Activated naive CD8-positive, alpha-beta T cell treated with anti-CD3 and anti-CD28 coated beads, Interleukin-2, amount 10 ng/mL, durations not matched to agents 7 days and 5 days (primary cell): ENCODE measurements at places on chromosomes 12 and 14. TPM values are rescaled to one million over a fixed set of nuclear protein-coding genes. Genes with fewer than 3 reads are reported as not detected.

- no peak for DNase-seq
These were observed 77.1 kb downstream of the PTPN21 start for GRCh38 chr14:88477513-88478250.

The EPYC gene
- total RNA-seq = not detected

The DDIT3 gene
- total RNA-seq = 34.4 TPM

DNA sequence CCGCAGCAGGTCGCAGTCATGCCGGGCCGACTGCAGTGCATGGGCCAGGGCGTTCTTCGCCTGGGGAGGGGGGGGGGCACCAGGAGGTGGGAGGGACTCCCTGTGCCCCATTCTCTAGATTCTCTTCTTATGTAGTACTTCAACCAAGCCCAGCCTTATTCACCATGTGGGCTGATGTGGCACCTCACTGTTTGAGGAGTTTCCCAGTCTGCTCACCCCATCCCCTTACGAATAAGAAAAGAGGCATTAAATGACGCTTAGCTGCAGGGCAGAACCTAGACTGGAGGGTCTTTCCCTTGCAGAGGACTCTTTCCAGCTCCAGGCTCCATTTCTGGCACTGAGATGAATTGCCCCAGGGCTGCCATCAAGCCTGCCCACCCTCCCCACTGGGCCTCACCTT is 12.2 kb downstream of the CMTM5 start:
- no peak for DNase-seq

The LRP1 gene
- 4.9 TPM for total RNA-seq

DNA sequence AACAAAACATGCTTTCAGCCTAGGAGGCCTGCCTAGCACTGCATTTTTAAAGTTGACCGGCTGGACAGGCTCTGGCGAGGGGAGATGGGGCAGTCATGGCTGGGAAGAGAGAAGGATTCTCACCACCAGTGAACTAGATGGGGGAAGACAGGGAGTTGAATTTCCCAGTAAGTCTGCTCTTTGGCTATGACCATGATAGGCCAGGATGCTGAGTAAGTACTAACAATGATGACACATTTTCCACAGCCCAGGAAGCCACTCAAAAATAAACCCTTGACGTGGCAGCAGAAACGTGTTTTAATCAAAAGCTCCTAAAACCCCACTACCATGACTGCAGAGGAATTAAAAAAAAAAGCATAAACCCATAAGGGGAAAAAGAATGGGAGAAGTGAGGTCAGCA is 19.0 kb downstream of the KCTD10 start:
- no peak for DNase-seq

GRCh38 chr12:40837891-40838429 is 145.7 kb downstream of the CNTN1 start:
- DNase-seq = no peak

DNA sequence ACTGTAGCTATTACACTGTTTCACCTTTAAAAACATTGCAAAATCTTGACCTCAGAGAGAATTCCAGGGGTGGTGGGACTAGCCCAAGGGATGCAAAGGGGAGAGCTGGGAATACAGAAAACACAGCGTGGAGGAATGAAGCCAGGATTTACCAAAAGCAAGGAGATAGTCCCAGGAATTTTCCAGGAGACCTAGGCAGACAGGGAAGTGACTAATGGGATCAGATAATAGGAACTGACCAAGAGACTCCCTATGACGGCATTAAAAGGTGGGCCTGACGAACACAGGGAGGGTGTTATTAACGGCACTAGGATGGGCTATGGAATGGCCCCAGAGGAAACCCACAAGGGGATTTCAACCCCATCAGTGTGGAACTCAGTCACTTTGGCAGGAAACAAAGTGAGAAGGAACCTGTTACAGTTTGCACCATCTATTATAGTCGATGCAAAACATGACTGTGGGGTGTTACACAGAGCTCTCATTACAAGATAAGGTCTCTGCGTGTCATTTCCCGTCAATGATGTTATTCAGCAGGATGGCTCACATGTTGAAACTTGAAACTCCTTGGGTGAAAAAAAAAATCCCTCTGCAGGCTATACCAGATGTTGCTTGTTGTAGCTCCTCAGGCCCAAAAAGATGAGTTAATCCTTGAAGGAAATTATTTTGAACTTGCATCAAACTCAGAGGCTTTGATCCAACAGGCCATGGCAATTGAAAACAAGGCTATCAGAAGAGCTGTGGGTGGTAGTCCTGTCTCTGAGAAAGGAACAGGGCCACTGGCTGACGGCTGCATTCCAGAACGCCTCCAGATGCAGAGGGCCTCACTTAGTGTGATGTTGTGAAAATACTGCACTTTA is 58.7 kb downstream of the DRAM1 start:
- no peak for DNase-seq

- peak; percentile 21 for DNase-seq
These were observed 12.2 kb upstream of the CALCOCO1 start for GRCh38 chr12:53739214-53740129.

DNA sequence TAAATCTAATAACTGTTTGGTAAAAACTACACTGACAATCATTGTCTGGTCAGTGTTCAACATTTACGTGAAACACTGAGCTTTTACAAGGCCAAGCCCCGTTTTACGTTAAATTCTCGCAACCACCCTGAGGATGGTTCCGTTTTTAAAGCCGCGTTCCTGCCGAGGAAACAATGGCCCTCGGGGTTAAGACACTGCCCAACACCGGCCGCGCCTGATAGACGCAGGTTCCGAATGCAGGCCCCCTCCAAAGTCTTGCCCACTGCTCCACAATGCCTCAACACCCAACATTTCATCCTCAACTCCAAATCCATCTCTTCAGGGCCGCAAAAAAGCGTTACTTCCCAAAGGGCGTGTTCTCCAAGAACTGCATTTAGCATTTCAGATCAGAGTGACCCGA is 953 bp upstream of the SNRPF start:
- no peak for DNase-seq

DNA sequence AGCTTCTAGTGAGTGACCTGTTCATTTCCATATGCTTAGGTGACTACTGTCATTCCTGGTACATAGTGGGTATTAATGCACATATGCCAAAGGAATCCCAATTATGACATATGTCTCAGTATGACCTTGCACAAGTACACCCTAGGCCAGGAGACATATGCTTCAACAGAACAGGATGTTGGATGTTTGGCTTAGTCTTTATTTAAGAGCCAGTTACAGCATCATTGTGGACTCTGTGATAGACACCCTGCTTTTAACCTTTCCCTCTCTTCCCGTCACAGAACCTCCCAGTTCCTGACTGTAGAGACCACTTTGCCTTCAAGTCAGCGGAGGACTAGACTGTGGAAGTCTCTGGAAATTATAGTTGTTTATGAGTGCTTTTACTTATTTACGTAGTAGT is 72.9 kb downstream of the DAAM1 start:
- DNase-seq = no peak

GRCh38 chr12:49491823-49492222 is 47.0 kb upstream of the KCNH3 start:
- no peak for DNase-seq

The SERPINA5 gene
- not detected for total RNA-seq

GRCh38 chr12:6540181-6540877 is 6.0 kb downstream of the GAPDH start:
- DNase-seq = peak; percentile 73

DNA sequence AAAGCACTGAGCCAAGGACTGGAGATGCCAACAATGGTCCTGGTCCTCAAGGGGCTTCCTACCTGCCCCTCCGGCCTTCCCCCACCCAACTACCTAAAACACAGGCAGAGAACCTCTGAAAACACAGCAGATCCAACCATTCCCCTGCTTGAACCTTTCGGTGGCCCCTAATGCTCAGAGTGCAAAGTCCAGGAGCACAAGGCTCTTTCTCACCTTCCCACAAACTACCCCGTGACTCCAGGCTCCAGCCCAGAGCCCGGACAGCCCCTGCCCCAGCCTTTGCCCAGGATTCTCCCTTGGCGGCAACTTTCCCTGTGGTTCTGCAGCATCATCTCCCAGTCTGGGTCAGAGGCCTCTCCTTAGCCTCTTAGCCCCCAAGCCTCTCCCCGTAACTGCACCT is 1.6 kb upstream of the CD9 start:
- no peak for DNase-seq

DNA sequence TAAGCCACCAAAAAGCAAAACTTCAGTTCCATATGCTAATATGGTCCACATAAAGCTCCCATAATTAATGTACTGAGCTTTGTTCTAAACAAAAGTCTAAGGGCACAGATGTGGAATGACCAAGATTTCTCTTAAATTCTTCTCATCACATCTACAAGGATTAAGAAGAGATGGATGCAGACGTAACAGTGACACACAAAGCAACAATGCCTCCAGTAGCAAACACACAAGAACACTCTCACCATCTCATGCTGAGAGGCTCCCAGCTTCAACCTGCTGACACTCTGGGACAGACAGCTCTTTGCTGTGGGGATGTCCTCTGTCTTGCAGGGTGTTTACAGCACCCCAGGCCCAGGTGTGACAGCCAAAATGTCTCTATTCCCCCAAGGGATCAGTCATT is 48.2 kb downstream of the SETD3 start:
- no peak for DNase-seq

DNA sequence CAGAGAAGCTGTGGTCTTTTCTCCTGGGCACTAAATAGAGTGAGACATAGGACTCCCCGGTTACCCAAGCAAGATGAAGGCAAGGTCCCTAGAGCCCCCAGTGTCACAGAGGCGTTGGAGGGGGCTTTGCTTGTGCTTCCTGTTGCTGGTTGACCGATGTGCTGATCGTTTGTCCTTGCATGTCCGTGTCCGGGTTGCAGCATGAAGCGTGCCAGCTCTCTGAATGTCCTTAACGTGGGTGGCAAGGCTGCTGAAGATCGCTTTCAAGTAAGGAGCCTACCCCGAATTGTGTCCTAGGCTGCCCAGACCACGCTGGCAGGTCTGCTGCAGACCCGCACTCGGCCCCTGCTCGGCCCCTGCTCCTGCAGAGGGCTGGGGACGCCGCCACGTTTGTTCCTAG is 23.1 kb downstream of the XRCC3 start:
- peak; percentile 21 for DNase-seq

DNA sequence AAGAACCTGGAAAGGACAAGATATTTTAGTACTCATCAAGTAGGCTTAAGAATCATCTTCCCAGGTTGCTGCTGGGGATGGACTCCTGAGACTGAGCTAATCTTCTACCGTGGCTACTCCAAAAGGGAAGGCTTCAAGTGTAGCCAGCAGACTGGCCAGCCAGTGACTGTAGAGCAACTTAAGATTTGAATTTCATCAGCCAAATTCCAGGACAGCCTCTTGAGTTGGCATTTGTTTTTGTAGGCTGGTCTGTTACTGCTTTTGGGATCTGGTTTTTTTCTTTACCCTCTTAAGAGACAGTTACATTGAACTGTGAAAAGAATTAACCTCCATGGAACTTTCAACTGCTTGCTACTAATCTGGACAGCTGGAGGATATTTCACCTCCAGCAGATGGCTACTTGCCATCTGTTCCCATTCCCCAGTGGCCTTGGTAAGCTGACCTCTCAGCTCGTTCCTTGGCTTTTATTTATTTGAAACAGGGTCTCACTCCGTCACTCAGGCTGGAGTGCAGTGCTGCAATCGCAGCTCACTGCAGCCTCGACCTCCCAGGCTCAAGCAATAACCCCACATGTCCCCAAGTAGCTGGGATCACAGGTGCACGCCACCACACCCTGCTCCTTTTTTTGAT is 20.7 kb downstream of the VTI1B start:
- DNase-seq = no peak

The GNB3 gene
- total RNA-seq = 3.1 TPM

DNA sequence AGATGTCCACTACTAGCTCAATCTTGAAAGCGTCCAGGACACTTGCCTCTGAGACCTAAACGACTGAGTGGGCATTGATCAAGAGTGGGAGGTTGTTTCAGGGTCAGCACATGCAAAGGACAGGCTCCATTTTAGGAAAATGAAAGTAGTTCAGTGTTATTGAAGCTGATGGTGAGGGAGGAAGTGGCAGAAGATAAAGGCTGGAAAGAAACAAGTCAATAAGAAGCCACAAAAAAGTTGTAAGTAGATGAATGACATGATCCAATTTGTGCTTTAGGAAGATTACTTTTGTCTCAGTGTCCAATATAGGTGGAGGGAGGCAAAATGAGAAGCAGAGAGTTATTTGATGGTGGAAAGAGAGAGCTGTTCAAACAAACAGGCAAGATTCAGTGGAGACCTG is 22.0 kb downstream of the GPR65 start:
- DNase-seq = no peak

DNA sequence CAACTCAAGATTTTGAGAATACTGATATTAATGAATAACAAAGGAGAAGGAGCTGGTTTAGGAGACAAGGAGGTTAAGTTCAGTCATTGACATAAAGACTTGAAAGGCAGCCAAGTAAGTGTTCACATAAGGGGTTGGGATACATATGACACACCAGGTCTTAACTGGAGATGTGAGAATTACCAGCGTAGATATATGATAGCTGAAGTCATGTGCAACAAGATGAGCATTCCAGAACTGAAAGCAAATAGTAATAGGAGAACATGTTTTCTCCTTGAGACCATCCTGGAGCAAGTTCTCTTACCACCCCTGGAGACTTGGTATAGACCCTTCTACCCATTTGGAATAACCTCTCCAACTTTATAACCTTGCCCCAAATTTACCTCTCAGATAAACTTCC is 43.3 kb upstream of the NPFF start:
- no peak for DNase-seq

DNA sequence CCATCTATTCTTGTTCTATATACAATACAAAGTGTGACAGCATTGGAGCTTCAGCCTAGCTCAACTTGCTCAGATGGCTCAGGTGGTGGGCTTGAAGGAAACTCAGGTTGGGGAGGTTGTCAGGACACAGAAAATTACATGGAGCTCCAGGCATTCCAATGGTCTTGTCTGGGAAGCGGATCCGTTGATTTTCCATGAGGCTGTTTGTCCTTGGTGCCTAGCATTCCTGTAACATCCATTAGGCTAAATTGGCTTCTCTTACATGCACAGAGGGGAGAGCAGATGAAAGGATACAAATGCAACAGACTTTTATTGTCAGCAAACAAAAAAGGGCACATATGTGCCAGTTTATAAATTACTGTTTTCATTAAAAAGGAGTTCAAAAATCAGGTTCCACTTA is 75.5 kb upstream of the OTX2 start:
- DNase-seq = no peak

GRCh38 chr12:60257063-60257462 is 661.2 kb downstream of the SLC16A7 start:
- no peak for DNase-seq

- no peak for DNase-seq
These were observed 46.2 kb downstream of the GALNT8 start for GRCh38 chr12:4766445-4766844.

The IFI27 gene
- total RNA-seq = 237 TPM
